Activated naive CD4-positive, alpha-beta T cell treated with anti-CD3 and anti-CD28 coated beads, Interleukin-2, amount 50 U/mL, for 72 hours (primary cell): ENCODE measurements at places on chromosomes 12 and 14.
A peak's percentile ranks its signal among the peaks of the same experiment; 100 is the strongest.

GRCh38 chr14:24513009-24513408 lies 4.9 kb upstream of the CMA1 start:
- no peak for DNase-seq

GRCh38 chr12:52581481-52581880 lies 7.8 kb upstream of the KRT74 start:
- peak; percentile 9 for DNase-seq

DNA sequence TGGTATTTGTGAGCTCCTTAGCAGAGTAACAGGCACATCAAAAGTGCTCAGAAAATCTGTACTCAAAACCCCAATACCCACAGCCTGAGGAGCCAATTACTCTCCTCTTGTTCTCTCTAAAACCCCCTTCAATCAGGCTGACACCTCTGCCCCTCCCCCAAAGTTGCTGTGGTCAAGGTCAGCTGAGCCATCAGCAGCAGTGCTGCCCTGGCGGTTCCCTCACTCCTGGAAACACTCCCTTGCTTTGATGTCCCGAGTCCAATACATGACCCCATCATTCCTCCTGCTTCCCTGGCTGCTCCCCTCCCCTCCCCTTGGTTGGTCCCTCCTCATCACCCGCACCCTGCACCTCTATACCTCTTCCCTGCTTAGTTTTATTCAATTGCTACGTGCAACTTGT lies 57.2 kb upstream of the C14orf132 start:
- no peak for DNase-seq

DNA sequence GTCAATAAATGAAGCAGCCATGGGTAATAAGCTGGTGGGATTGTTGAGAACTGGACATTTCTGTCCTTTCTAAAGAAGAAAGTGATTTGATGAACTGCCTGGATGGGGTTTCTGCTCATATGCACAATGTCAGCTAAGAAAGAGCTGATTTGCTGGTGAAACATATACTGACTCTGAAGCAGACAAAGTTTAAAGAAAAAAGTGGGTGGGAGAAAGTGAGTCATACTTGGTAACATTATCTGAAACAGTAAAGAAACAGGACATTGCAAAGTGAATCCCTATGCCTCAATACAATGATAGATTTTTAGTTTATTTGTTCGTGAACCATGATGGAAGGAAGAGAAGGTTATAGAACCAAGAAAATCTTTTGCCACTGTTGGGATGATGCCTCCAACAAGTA lies 95.6 kb upstream of the DNM1L start:
- DNase-seq = no peak
